Body of pancreas (tissue), 4 donors: ENCODE measurements at places on chromosomes 2 and 18. TPM values are rescaled to one million over a fixed set of nuclear protein-coding genes. Genes with fewer than 3 reads are reported as not detected.

Gene RAB27B
- total RNA-seq: 10.1 TPM

Gene HOXD9
- 0.33 TPM for total RNA-seq

Gene MYO5B
- total RNA-seq: 17.1 TPM

Gene GAL3ST2
- total RNA-seq: not detected

Gene TNFRSF11A
- 3.4 TPM for total RNA-seq

Gene VWC2L
- total RNA-seq: not detected

Gene MOCOS
- total RNA-seq: 1.3 TPM

Gene ASPRV1
- total RNA-seq: 0.33 TPM

Gene FBLN7
- 1.3 TPM for total RNA-seq

Gene TBR1
- total RNA-seq: not detected

Gene LINC00305
- total RNA-seq: not detected

GRCh38 chr2:177165721-177166711, 46.6 kb upstream of the HNRNPA3 start:
- peak; percentile 43 for DNase-seq

GRCh38 chr2:241249654-241250053, 61.2 kb downstream of the ANO7 start:
- no peak for DNase-seq

DNA sequence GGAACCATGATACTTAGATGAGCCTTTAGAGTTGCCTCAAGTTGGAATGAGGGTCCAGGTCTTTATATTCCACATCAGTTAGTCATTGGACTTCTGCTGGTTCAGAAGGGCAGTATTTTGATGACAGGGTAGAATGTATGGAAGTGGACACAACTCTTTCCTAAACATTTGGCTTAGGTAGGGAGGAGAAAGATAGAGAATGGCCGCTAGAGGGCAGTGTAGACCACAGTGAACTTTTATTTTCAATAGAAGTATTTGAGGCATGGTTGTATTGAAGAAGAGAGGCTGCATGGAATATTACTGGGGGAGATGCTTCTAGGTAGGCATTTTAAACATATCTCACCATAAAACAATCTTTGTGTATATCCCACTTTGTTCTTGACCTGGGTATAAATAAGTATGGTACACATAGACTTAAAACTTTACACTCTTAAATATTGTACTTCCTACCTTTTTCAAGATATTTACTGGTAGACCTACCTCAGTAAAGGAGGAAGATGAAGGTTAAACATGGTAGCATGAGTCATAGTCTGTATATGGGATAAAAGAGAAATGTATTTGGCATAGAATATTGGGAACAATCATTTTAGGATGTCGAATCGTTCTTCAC, 497.6 kb upstream of the FAM98A start:
- DNase-seq: peak; percentile 74

DNA sequence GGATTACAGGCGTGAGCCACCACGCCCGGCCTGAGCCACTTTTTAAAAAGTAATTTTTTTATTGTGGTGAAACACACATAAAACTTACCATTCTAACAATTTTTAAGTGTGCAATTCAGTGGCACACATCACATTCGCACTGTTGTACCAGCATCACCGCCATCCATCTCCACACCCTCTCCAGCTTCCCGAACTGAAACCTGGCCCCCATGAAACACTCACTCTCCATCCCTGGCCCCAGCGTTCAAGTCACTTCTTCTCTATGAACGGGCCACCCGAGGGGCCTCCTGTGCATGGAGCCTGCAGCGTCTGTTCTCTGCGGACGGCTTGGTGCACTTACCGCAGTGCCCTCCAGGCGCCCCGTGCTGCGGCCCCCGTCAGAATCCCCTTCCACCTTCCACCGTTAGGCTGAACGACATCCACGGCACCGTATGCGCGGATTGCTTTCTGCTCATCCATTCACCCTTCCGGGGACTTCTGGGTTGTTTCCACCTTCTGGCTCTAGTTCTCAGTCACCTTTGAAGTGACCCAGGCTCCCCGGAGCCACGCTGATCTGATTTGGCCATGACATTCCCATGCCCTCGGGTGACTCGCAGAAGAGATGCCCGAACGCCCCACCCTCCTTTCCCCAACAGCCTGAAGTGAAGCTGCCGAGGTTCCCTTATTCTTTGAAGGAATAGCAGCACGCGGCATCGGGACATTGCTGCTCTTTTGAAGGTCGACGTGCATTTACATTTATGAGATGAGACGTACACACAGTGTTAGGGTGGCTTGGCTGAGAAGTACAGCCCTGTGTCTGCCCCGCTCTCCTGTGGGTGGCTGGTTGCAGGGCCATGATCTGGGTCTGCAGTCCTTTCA, 134.4 kb downstream of the MBP start:
- DNase-seq: no peak

- DNase-seq: peak; percentile 72
Measured at GRCh38 chr2:113225263-113226259, 51.8 kb downstream of the PSD4 start.

DNA sequence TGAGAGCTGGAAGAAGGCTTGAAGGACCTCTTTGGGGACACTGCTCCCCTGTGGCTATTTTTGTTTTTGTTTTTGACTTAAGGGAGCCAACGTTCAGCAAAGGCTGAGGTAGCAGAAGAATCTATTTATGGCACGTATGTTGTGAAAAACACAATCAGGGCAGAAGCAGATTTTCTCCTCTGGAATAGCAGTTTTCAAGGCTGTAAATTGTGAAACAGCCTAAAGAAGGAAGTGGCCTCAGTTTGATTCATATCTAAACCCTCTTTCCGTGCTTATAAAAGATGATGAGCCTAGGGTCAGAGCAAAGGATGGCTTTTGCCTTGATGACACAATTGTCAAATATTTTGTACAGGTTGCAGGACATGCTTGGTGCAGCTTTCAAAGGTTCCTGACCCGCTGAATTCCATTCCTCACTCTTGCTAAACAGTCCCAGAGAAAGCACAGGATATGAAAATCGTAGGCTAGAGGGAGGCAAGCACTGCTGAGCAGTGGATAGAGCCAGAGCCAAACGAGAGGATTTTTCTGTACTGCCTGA, 106.2 kb upstream of the DLX2 start:
- no peak for DNase-seq

GRCh38 chr18:58547864-58548263, 81.0 kb downstream of the ALPK2 start:
- DNase-seq: no peak

DNA sequence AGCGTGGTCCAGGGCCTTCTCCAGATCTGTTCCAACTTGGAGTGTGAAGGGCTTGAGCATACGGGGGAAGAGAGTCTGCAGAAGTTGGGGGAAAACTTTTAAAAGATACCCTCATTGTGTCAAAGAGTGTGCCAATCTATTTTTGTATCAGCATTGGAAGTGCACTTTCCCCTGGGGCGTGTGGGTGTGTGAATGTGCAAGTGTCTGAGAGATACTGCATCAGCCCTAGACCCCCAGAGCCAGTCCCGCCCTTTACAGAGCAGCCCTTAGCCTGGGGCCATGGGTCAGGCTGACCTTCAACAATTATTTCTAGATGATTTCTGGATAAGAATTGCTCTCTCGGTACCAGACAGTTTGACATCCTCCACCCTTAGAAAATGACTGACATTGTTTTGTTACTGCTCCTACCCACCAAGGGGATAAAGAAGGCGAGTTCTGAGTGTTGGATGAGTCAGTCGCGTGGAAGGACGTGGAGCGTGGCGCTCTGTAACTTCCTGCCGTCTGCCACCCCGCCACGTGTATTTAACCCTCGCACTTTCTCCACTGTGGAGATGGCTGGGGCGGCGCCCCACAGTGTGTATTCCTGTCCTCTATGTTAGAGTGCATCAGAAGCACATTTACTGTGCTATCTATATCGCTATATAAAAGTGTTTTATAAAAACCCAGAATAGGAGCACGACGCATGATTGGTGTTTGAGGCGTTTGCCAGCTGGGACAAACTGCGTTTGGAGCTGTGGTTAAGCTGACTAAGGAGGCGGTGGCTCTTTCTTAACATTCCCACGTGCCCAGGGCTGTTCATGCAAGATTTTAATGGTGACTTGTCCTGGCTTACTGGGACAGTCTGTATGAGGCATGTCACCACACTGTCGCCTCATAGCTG, 122.6 kb downstream of the CABLES1 start:
- no peak for DNase-seq

DNA sequence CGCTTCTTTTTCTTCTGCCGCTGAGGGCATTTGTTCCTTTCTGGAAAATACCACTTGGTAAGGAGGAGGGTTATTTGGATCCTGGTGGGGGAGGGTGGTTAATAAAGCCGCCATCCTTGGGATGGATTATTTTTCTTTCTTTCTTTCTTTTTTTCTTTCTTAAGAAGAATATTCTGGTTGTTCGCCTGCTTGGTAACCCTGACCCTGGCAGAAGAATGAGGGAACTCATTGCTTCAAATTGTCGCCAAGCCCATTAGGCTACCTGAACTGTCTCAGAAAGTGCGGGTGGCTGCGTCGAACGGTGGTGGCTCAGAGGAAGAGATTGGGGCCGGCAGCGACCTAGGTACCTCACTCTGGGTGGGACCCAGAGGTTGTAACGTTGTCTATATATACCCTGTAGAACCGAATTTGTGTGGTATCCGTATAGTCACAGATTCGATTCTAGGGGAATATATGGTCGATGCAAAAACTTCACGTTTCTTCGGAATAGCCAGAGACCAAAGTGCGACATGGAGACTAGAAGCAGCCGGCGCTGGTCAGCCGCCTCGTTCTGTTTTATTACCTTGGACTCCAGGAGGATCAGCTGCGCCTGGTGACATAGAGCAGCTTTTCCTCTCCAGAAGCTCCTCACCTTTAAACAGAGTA, 1.3 kb upstream of the HOXD4 start:
- no peak for DNase-seq

DNA sequence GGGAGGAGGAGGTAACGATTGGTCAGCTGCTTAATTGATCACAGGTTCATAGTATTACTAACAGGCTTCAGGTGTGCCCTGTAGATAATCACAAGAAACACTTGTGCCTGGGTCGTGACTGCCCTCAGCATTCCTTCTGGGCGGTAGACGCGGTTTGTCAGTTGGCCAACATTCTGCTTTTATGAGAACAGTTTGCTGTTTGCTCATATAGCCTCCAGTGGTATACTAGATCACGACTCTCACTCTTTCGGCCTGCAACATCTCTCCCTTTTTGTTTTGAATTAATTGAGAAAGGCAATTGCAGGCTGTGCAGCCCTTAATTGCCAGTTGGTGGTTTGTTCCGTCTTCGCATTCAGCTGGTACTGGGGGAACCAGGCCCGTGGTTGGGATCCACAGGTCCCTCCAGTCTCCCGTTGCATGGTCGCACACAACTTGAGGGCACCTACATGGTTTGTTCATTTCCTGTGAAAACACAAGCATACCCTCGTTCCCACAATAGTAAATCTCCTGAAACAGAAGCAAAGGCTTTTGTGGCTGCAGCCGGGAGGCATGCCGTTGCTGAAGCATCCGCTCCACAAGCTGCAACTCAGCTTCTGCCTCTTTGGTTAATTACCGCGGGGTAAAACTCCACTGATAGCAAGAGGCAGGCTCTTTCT, 30.3 kb upstream of the GPR17 start:
- no peak for DNase-seq

DNA sequence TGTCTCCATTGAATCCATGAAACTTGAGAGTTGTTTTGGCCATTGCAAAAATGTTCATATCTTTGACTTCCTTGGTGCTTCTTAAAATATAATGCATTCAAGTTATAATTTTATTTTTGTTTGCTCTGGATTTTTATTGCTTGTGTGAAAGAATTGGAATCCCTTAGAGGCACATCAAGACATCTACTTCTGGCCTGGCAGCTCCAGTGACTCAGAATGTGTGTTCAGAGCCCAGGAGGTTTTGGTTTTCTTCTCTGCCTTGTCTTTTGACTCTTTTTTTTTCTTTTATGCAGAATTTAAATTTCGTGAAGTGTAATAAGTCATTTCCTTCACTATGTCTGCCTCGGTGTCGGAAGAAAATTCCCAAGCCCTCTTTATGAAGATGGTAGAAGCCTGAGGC, 180.2 kb downstream of the LTBP1 start:
- no peak for DNase-seq

DNA sequence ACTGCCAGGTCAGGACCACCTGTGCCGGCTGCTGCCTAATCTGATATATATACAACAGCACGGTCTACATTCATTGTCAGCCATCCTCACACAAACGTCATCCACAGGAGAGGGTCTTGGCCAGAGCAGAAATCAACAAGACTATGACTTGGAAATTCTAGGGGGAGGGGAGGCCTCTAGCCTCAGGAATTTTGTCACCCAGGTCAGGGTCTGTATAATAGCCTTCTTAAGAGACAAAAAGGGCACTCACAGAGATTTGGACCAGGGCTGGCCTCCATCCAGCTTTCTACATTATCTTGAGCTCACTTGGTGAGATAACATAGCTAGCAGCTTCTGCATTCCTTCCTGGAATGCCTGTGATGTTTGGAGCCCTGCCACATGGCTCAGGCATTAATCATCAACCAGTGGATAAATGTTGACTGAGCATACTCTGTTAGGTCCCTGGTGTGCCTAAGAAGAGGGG, 50.4 kb upstream of the CTIF start:
- DNase-seq: peak; percentile 87

GRCh38 chr2:128421286-128421685, 102.6 kb upstream of the HS6ST1 start:
- DNase-seq: no peak

DNA sequence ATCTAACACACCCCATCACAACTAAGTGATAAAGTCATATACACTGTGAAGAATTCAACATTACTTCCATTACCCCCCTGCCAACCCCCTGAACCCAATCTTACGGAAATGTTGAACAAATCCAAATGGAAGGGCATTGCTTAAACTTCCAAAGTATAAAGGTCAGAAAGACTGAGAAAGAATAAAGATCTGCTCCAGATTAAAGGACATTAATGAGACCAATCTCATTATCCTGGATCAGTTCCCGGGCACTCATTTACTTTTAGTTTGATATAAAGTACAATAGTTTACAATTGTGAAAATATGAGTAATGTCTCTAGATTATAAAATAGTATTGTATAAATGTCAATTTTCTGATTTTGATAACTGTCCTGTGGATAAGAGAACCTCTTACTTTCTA, 229.4 kb downstream of the PID1 start:
- no peak for DNase-seq

DNA sequence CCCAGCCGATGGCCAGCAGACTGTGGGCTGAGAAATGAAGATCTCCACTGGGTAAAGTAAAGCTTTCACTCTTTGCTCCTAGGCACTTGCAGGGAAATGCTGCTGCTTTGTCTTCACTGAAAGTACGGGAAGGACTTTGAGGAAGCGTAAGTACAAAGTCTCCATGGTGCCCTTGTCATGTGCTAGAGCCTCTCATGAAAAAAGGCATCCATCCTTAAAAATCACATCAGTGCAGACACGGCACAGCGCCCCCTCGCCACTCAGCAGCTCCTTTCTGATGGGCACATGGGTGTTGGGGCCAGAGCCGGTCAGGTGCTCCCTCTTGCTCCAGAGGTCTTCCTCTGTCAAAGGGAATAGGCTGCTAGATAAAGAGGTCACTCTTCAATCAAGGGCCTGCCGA, 109.0 kb upstream of the STPG4 start:
- no peak for DNase-seq

DNA sequence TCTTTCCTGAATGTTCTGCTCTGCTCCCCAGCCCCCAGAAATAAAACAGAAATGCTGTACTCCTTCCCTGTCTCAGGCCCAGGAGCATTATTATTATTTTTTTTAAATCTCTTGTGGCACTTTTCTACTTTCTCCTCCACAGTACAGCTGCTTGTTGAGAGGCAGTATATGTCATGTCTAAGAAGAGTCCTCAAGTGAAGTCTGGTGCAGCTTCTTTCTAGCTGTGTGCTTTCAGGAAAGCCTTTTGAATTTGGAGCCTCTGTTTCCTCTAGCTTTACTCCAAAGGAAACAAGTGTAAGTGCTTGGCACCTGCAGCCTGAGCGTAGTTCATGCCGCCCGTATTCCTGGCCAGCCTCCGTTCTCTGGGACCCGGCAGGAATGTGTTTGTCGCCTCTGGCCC, 22.4 kb downstream of the AGAP1 start:
- DNase-seq: no peak

GRCh38 chr18:67600181-67601180, 84.0 kb upstream of the DSEL start:
- DNase-seq: no peak
